ENCODE measurements at places on chromosomes 1 and 21. TPM values are rescaled to one million over a fixed set of nuclear protein-coding genes. Genes with fewer than 3 reads are reported as not detected.

- no peak for DNase-seq
- H3K4me1 ChIP-seq: no peaks in the 10 kb centered on the region
- H3K4me3 ChIP-seq: no peak overlapping the region
Observed at GRCh38 chr1:14094611-14095400, 394.8 kb downstream of the PRDM2 start.

DNA sequence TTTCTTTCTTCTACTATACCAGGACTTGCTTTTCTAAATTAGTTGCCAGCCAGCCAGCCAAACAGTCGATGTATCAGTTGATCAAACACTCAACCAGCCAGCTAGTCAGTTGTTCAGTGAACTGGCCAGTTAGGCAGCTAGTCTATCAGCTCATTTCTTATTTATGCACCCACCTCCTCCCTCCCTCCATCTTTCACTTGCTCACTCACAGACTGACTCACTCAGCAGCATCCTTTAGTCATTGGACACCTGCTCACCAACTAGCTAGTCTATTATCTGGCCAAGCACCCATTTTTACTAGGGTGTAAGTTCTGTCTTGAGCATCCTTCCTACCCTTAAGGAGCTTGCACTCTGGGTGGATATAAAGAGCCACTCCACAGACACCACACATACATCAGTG is 5.9 kb upstream of the SPRR4 start:
- H3K27ac ChIP-seq: no peak overlapping the region
- no peak overlapping the region for H3K4me3 ChIP-seq
- H3K36me3 ChIP-seq: no peaks in the 10 kb centered on the region
- no peaks in the 10 kb centered on the region for H3K4me1 ChIP-seq

GRCh38 chr1:70403759-70404158 is 7.3 kb upstream of the CTH start:
- H3K4me1 ChIP-seq: no peaks in the 10 kb centered on the region
- H3K4me3 ChIP-seq: no peak overlapping the region

GRCh38 chr1:21930629-21931170 is 6.4 kb downstream of the HSPG2 start:
- peak overlapping the region; percentile 88 for H3K27ac ChIP-seq
- H3K4me1 ChIP-seq: peaks cover 78% of the 10 kb centered on the region

Gene FAM110D
- total RNA-seq: 1.0 TPM

Gene LYPD8
- total RNA-seq: not detected

Gene SPRR1B
- total RNA-seq: not detected

Gene DNMT3L
- not detected for total RNA-seq

All from upper lobe of left lung (tissue), 6 donors.